NCI-H510A treated with DMSO at 0.1 percent for 48 hours (cell line): ENCODE measurements at places on chromosomes 2 and 18.

DNA sequence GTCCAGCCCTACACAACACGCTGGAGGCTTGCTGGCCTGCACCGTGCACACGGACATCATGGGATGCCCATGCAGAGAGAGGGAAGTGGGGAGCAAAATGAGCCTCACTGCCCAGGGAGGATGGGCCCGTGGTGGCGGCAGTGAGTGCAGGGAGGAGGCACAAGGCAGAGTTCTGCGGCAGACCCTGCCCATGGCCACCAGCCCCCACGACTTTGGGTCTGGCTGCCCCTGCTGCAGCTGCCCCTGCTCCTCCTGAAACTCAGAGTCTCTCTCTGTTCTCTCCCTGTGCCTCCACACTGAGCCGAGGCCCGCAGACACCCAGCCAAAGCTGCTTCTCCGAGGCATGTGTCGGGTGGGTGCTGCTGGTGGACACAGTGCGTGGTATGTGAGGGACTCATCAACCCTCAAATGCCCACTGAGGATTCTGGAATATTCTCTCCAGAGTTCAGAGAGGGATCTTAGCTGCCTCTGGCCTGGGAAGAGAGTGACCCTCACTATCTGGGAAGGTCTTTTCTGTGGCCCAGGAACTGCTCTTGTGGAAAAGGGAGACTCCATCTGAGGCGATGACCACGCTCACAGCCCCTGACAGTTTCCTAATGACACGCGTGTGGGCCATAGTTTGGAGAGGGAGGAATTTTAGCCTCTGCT is 45.1 kb upstream of the HPCAL1 start:
- no peak for DNase-seq

DNA sequence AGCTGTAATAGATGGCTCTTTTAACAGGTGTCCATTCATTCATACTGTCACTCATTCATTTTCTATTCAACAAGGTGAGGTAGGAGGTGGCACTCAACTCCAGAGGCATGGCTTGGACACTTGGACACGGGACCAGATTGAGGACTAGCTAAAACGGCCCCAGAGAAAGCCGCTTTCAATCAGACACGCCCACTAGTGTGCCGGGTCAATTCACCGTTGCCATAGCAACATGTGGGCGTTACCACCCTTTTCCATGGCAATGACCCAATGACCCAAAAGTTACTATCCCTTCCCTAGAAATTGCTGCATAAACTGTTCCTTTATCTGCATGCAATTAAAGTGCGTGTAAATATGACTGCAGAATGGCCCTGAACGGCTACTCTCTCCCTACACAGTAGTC is 49.2 kb upstream of the LGALSL start:
- DNase-seq = no peak

DNA sequence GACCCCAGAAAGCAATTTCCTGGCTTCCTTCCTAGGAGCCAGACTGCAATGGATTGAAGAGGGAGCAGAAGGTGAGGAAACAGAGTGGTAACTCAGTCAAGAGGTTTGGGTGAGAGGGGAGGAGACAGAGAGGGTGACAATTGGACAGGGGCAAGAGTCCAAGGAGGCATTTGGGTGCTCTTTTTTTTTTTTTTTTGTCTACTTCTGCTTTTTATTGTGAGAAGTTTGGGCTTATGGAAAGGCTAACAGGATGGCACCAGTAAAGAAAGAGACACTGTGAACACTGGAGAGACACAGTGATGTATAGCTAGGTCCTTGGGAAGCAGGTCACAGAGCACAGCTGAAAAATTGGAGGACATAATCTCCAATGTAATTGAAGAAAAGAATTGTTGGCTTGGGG is 25.0 kb downstream of the CYBRD1 start:
- DNase-seq = no peak

- DNase-seq = peak; percentile 54
These were observed 675.1 kb upstream of the SALL3 start for GRCh38 chr18:78304192-78305164.

DNA sequence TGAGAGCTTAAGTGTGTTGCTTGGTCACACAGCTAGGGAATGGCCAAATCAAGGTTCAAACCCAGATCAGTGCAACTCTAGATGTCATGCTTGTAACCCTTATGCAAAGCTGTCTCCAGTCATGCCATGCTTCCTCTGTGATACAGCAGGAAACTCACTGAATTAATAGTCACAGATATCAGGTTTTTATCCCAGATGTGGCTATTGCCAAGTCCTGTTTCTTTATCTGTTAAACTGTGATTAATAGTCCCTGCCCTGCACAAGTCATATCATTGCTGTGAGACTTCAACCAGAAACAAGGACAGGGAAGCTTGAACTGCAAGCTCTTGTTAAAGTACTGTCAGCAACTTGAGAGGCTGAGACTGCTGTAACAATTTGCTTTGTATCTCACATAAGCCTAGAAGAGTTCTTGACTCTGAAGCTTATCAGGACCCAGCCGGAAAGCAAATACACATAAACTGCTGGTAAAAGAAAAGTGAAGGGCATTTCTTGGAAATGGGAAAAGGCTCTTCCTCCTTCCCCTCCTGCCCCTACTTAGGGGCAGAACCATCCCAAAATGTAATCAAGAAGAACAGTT is 609.0 kb downstream of the DCC start:
- no peak for DNase-seq

DNA sequence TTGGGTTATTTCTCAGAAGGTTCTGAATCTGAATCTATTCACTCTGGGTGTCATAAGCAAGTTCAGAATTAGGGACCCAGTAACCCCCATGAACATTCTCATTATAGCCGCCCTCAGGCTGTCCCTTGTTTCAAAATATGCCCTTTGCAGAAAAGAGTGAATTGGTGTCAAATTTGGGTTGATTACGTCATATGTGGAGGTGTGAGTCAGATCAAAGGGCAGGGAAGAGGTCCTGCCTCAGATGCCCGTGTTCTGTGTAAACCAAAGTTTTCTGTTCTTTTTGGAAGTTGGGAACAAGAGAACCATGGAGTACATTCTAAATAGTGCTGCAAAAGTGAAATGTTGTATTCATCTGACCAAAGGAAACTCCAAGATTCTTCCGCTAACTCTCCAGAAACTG is 5.8 kb downstream of the FAM110C start:
- no peak for DNase-seq

DNA sequence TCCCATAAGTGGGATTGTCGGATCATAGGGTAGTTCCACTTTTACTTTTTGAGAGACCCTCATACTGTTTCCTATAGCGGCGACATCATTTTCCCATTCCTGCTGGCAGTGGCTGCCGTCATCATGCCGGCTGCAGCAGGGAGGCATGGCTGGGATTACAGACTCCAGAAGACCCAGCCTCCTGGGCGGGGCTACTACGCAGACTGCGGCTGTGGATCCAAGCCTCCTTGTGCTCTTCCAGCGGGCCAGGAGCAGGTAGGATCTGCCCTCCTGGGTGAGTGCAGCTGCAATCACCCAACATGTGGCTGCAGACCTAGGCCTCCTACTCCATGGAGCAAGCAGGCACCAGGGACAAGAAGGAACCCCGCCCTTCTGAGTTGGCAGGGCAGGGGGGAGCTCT is 359.2 kb downstream of the GALR1 start:
- DNase-seq = no peak

- DNase-seq = no peak
These were observed 4.1 kb downstream of the TMEM237 start for GRCh38 chr2:201639205-201639604.

DNA sequence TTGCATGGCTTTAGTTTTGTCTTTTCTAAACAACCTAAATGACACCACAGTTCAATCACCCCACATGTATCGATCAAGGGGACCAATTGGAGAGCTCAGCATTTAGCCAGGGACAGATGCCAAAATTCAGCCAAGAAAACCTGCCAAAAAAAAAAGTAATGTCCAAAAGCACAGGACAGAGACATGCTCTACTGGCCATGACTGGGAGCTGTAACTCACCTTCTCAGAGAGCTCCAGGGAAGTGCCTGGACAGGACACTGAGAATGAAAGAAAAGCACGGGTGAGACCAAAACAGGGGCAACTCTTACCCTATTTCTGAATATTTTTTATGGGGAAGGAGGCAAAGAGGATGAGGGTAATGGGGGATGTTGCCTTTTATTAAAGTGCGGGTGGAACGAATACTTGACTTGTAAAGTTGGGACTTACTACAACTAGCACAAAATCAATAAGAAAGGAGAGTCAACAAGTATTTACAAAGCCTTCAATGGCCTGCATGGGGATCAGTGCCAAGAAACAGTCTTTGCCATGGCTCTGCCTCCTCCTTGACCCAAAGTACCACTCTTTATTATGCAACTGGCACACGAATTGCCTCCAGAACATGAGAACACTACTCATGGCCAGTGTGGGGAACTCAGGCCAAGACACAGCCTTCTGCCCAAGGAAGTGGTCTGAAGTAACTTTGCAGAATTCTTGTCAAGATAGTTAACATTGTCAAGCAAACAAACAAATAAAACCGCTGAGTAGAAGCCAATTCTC is 72.9 kb upstream of the HK2 start:
- no peak for DNase-seq

- DNase-seq = no peak
These were observed 107.3 kb upstream of the FAM98A start for GRCh38 chr2:33706410-33706809.

DNA sequence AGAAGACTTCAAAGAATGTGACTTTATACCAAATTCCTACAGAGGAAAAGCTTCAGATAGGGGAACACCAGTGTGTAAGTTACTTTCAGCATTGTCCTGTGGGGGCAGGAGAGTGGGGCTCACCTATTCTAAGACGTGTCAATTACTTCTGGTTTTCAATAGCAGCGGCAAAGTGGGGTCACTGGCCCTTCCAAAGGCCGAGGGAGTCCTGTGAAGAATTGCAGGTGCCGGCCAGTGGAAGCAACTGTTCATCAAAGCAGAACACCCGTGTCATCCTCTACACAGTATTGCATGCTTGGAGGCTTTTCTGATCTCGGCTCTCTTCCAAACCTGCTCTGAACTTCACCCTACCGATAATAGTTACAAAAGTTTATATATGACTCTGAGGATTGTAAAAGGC is 1176.5 kb upstream of the TMEFF2 start:
- DNase-seq = no peak

GRCh38 chr2:238127165-238128060 is 11.1 kb upstream of the KLHL30 start:
- no peak for DNase-seq

DNA sequence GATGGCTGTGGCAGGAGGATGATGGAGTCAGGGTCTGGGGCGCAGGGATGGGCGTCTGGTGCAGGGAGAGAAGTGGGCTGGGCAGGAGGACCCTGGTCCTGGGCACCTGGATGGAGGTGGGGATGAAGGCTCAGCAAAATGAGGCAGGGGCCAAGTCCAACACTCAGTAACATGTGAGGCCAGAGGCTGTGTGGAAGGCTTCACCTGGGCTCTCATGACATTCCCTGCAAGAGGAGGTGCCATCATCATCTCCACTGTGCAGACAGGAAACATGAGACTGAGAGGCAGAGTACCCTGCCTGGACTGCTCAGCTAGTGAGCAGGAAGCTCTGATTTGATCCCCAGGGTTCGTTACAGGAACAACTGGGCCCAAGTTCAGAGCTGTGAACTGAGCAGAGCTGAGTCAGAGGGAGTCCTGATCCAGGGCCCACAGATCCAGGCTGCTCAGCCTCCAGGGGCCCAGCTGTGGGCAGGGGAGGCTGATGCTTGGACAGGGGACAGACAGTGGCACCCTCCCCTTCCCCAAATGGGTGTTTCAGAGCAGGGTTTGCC is 36.9 kb downstream of the HJURP start:
- DNase-seq = no peak

DNA sequence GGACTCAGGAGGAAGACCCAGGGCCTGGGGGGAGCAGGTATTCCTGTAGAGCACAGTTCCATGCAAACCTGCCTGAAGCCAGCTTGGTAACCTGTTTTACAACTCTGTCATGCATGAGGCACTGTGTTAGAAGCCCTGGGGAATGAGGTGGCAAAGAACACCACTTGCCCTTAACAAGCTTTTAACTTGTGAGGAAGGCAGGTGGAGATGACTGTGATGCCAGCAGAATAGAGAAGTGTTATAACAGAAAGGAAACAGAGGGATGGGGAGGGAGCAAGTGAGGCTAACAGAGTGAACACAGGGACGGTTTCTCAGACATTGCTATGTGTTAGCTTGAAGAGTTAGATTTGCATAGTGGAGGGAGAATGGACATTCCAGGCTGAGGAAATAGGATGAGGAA is 11.5 kb upstream of the IL1A start:
- peak; percentile 39 for DNase-seq

DNA sequence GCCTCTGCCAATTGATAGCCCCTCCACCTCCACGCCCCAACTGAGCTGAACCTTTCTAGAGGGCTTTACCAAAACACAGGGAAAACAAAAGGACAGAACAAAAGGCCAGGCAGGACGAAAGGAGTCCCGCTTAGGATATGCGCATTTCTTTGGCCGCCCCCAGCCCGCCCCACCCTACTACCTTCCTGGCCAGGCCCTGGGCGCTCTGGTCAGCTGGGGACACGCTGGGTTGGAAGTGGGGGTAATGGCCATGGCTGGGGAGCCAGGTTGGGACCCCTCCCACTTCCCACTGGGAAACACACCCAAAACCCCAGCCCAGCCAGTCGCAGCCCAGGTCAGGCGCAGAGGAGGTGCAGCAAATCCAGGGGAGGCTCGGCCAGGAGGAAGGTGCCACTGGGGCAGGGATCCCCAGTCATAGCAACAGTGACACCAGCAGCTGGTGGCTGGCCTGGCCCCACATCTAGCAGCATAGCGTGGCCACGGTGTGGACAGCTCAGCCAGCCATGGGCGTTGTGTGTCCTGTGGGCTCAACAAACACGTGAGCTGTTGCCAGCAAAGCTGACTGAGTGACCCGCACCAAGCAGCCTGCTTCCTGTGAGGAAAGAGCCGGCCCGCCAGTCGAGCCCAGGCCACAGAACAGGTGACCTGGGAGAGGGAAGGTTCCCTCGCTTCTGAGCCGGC is 24.6 kb upstream of the B3GNT7 start:
- no peak for DNase-seq

- no peak for DNase-seq
These were observed 18.8 kb upstream of the CASP10 start for GRCh38 chr2:201164166-201164565.

GRCh38 chr2:28481905-28482304 is 14.0 kb upstream of the PLB1 start:
- DNase-seq = no peak

DNA sequence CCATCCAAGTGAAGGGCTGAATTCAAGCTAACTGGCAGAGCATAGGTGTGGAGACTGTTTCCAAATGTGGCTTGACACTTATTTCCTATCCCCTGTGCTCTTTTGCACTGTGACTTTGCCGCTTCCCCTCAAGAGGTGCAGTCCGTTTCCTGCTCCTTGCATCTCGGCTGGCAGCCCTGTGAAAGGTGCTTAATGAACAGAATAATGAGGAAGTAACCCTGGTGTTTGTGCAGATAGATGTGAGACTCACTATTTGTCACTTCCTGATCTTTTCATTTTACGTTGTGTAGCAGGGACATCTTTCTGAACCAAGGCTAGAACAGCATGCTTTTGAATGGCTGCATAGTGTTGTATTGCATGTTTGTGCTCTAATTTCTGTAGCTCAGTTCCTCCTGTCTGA is 60.8 kb downstream of the CEP192 start:
- no peak for DNase-seq

DNA sequence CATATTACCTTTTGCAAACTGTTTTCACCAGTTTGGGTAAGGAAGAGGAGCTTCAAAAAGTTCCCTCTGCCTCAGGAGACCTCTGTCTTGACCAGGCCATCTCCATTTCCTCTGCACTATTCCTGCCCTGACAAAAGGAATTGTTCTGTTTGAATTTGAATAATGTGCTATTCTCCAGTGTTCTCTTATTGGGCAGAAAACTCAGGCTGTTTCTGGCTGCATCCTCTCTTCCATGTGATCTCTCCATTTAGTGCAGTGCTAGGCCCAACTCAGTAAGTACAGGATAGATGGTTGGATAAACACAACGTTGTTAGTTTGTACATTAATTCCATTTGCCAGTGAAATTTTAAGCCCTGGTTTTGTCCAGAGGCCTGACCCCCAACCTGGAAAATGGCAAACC is 102.2 kb upstream of the CELF4 start:
- no peak for DNase-seq

- no peak for DNase-seq
These were observed 36.1 kb downstream of the MCFD2 start for GRCh38 chr2:46879511-46879910.
